ENCODE measurements at places on chromosomes 1 and 21.

DNA sequence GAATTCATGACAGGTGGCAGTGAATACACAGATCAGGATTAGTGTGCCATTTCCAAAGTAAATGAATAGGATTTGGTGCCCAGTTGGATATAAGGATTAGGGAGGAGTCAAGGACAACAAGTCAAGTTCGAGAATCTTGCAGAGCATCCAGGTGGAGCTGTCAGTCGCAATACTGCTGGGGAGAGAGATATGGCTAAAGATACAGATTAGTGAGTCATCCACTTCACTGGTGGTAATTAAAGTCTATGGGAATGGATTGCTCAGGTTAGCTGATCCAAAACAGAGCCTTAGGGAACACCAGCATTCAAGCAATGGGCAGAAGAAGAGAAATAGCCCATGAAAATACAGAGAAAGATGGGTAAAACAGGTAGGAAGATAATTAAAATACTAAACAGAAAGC, 26.8 kb downstream of the BCAS2 start:
- no peak for DNase-seq

- peak; percentile 49 for DNase-seq
These were observed 9.1 kb upstream of the RAB7B start for GRCh38 chr1:206012086-206012859.

DNA sequence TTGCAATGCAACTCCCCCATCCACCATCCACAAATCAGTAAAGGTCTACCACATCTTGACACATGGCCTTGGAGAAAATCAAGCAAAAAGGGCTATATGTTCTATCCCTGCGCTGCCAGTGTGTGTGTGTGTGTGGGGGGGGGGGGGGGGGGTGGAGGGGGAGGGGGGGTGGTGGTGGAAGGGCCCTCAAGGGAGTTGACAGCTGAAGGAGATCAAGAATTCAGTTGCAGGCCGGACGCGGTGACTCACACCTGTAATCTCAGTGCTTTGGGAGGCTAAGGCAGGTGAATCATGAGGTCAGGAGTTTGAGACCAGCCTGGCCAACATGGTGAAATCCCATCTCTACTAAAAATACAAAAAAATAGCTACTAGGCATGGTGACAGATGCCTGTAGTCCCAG, 37.6 kb upstream of the CLIC4 start:
- DNase-seq, result peak; percentile 18

DNA sequence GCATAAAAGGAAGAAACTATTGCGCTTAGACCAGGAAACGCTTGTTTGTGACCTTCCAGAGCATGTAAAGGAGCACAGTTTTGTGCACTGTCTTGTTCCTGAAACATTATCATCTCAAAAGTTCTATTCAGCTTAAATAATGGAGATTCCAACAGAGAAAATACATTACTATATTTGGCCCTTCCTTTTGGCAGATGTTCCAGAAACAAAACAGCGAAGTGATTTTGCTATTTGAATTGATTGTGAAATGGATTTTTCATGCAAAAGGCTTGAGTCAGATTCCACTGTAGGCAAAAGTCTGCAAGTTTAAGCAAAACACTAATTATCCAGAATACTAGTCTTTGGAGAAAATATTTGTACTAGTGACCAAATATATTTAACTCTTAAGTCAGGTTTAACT, 80.3 kb upstream of the PTBP2 start:
- DNase-seq, result no peak

GRCh38 chr1:46368791-46369190, 25.3 kb upstream of the FAAH start:
- DNase-seq, result no peak

DNA sequence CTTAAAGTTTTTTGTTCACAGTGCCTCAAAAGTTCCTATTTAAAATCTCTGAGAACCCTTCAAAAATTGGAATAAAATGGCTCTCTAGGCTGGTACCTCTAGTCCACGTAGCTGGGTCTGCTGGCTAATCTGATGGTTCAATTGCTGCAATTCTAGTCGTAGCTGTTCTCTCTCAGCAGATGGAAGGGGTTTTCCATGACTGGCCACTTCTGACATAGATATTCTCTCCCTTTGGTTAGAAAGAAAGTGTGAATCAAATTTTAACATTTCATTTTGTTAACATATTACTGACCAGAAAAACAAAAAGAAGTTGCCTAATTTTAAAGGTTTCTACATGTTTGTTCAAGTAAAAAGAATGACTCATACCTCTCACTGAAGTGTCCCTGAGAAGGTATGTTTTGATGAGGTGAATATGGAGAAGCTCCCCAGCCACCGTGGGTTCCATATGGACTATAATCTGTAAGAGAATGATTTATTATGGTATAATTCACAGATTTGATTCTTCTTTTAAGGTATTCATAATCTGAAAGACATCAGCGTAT, 29.3 kb upstream of the SERPINC1 start:
- no peak for DNase-seq

DNA sequence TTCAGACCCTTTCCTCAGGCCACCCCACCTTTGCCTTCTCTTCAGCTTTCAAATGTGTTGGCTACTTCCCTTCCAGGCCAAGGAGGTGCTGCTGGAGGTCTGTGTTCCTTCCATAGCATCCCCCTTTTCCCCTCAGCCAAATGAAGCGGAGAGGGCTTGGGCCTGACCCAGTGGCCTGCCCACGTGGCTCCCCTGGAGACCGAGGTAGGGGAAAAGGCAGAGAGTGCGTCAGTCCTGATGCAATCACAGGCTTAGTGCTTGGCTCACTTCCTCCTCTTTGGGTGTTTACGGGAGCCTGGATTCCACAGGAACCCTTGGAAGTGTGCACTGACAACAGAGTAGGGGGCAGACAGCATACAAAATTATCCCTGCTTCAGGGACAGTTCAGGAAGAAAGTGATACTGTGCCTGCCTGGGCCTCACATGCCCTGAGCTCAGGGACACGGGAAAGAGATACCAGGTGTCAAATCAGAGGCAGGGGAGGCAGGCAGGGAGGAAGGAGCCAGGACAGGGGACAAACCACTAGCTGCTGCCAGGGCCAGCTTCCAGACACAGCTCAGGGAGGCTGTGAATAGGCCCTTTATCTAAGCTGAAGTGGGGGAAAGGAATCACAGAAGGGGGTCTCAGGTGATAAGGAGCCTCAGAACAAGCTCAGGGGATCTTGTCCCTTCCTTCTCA, 16.6 kb upstream of the PTP4A2 start:
- peak; percentile 43 for DNase-seq

DNA sequence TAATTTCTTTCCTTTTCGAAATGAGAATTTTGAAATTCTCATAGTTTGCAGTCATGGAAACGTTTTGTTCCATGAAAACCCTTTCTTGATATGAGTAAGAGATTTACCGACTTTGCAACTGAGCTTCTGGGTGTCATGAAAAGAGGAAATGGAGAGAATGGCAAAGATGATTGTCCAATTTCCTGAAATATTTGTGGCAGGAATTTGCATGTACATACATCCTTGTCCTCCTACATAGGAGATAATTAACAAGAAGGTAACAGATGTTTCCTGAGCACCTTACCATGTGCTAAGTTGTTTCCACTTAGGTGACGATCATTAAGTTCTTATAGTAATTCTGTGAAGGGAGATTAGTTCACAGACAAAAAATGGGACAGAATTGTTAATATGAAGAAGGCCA, 170.7 kb downstream of the NEGR1 start:
- DNase-seq, result no peak

GRCh38 chr21:46325073-46325912, 1.3 kb downstream of the PCNT start:
- DNase-seq, result peak; percentile 61

DNA sequence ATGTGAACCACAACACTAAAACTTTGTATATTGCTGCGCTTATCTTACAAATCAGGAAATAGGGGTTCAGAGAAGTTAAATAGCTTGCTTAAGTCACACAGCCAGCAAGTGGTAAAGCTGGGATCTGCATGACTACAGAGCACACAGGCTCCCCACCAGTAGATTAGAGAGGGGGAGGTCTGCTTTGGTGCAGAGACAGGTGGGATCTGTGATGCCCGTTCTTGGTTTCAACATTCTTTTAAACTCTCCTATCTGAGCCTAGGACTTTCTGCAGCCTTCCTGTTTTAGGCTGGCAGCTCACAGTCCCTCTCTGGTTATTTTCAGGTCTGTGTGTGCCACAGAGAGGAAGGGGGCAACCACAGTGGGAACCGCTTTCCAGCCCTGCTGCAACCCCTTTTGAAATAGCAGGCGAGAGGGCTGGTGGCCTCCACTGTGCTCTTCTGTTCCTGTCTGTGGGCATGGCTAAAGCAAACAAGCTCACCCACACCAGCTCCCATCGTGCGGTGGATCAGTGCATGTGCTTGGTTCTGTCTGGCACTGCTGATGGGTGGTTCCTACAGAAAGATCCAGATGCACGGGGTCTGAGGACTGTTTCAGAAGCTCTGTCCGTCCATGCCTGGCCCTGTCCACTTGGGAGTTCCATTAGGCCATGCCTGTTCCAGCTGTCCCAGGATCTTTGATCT, 1.7 kb upstream of the IL6R start:
- peak; percentile 50 for DNase-seq

- DNase-seq, result no peak
These were observed 52.0 kb upstream of the KCNA3 start for GRCh38 chr1:110726755-110727154.

GRCh38 chr1:9792156-9793042, 31.4 kb downstream of the CLSTN1 start:
- no peak for DNase-seq

- DNase-seq, result no peak
These were observed 90.7 kb downstream of the SYT2 start for GRCh38 chr1:202619505-202619904.

GRCh38 chr1:42403880-42404400, 23.3 kb downstream of the RIMKLA start:
- DNase-seq, result no peak

- DNase-seq, result peak; percentile 49
These were observed 24.1 kb downstream of the ETNK2 start for GRCh38 chr1:204127597-204128242.

- DNase-seq, result no peak
These were observed 1577.0 kb downstream of the NCAM2 start for GRCh38 chr21:22575165-22575584.

GRCh38 chr1:108814343-108815125, 42.4 kb downstream of the AKNAD1 start:
- DNase-seq, result no peak

GRCh38 chr1:94883691-94884090, 43.2 kb downstream of the CNN3 start:
- no peak for DNase-seq

- no peak for DNase-seq
These were observed 888.5 kb downstream of the ADGRL2 start for GRCh38 chr1:82689217-82689616.

- no peak for DNase-seq
These were observed 85.1 kb downstream of the BCAR3 start for GRCh38 chr1:93596329-93597089.

- peak; percentile 88 for DNase-seq
These were observed at the start of gene RUNX1 for GRCh38 chr21:35048706-35049617. TSS of gene RUNX1 (minus strand) at chr21:35049302.

GRCh38 chr1:155082301-155083051, 3.8 kb downstream of the EFNA3 start:
- DNase-seq, result peak; percentile 46

DNA sequence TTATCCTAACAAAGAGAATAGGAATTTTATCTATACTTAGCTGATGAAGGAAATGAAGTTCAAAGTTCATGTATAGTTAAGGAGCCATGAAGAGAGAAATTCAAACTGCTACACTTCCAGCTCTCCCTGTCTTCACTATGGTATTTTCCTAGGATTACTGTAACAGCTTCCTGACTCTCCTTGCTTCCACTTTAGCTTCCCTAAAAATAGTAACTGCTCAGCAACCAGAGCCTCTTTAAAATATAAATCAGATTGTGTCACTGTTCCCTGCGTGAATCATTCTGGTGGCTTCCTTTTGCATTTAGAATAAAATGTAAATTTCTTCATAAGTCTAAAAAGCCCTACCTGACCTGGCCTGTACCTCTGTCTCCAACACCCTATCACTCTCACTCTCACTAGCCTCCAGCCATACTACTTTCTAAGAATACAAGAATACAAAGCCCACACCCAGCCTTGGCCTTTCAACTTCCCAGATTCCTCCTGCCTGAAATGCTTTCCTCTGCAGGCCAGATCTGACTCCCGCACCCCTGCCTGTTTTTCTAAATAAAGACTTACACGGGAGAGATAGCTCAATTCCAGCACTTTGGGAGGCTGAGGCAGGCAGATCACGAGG, 30.5 kb downstream of the OR10J1 start:
- DNase-seq, result no peak

- no peak for DNase-seq
These were observed 13.0 kb upstream of the CLDN19 start for GRCh38 chr1:42753070-42753469.

DNA sequence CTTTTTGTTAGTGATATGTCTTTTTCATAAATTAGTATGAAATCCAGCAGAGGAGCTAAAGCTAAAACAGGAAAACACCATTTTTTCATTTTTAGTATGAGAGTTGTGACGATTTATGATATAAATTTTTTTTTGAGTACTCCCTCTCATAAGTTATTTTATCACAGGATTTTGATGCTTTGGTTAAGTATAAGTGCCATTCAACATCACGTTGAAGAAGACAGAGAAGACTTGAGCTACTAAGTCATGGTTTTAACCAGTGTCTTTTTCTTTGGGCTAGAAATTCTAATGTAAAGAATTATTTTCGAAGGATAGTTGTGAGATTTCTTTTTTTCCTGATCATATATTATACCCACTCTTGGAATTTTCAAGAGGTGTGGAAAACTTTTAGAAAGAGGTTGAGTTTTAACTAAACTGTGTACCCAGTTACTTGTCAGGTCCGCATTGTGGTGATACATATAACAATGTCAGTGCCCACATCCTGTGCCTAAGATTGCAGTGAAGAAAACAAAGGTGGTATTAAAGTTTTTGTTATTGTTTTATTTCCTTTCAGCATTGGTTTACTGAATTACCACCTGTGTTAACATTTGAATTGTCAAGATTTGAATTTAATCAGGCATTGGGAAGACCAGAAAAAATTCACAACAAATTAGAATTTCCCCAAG, 93.8 kb downstream of the USP25 start:
- peak; percentile 12 for DNase-seq

DNA sequence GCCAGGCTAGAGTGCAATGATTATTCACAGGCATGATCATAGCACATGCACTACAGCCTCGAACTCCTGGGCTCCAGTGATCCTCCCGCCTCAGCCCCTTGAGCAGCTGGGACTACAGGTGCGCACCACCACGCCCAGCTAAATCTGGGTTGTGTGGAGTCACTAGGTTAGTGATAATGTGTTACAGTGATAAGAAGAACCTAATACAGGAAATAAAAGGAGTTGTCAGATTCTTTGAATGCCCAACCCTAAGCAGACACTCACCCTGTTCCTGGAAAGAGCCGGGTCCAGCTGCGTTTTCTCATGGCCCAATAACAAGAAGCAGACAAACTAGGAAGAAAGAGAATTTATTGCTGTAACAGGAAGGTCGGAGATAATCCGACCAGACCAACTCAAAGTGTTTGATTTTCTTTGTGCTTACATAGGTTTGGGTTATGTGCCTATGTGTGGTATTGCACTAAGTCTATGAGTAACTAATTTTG, 8.8 kb downstream of the IFNGR2 start:
- no peak for DNase-seq

Data from activated CD4-positive, alpha-beta memory T cell treated with anti-CD3 and anti-CD28 coated beads for 36 hours (primary cell).